ENCODE measurements at places on chromosomes 7 and 10. TPM values are rescaled to one million over a fixed set of nuclear protein-coding genes. Genes with fewer than 3 reads are reported as not detected.

The ZSCAN21 gene
- polyA plus RNA-seq = 8.2 TPM

The PCLO gene
- polyA plus RNA-seq = 0.04 TPM

The NUTM2D gene
- 0.06 TPM for polyA plus RNA-seq

The CROT gene
- polyA plus RNA-seq = 11.1 TPM

The NOS3 gene
- 0.61 TPM for polyA plus RNA-seq
